ENCODE measurements at places on chromosomes 1 and 21.

GRCh38 chr21:43597540-43598250 is 61.6 kb downstream of the HSF2BP start:
- DNase-seq = no peak

- DNase-seq = no peak
Measured at GRCh38 chr1:14552246-14552965, 46.1 kb upstream of the KAZN start.

GRCh38 chr1:18360251-18360650 is 120.5 kb upstream of the KLHDC7A start:
- no peak for DNase-seq

DNA sequence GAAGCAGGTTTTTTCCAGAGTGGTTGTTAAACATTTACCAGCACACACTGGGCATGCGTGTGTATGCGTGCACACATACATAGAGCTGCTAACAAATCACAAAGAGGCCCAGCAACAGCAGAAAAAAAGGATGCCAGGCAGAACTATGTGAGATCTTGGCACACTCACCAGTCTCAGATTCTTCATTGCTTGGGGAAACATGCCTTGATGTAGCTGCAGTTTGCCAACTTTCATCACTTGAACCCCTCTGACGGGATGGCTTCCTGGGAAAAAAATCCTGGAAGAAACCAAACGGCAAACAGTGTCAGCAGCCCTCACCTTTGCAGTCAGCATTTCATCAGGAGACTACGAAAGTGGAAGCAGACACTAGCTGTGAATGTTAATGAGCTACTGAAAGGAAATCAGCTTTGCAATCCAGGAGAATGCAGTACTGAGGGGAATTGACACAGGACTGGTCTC is 609.1 kb downstream of the KIF26B start:
- DNase-seq = no peak

GRCh38 chr1:108852221-108852975 is 4.5 kb downstream of the AKNAD1 start:
- DNase-seq = peak; percentile 24

DNA sequence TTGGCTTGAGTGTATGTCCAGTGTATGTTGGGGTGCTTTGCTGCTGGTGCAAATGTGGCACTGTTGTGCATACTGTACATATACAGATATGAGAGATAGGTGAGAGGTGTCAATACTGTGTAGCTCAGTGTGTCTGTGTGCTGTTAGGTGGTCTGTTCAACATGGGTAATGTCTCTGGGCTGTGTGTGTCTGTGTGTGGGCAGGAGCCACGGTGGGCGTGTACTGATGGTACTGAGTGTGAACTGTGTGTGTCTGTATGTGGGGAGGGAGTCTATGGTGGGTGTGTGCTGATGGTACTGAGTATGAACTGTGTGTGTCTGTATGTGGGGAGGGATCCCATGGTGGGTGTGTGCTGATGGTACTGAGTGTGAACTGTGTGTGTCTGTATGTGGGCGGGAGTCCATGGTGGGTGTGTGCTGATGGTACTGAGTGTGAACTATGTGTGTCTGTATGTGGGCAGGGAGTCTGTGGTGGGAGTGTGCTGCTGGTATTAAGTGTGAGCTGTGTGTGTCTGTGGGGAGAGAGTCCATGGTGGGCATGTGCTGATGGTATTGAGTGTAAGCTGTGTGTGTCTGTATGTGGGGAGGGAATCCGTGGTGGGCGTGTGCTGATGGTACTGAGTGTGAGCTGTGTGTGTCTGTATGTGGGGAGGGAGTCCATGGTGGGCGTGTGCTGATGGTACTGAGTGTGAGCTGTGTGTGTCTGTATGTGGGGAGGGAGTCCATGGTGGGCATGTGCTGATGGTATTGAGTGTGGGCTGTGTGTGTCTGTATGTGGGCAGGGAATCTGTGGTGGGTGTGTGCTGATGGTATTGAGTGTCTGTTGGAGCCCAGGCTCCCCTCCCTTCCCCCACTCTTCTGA is 32.2 kb upstream of the FOXO6 start:
- DNase-seq = no peak

- no peak for DNase-seq
Measured at GRCh38 chr21:45322960-45323461, 35.3 kb upstream of the POFUT2 start.

GRCh38 chr1:68442006-68442405 is 7.7 kb downstream of the RPE65 start:
- no peak for DNase-seq

DNA sequence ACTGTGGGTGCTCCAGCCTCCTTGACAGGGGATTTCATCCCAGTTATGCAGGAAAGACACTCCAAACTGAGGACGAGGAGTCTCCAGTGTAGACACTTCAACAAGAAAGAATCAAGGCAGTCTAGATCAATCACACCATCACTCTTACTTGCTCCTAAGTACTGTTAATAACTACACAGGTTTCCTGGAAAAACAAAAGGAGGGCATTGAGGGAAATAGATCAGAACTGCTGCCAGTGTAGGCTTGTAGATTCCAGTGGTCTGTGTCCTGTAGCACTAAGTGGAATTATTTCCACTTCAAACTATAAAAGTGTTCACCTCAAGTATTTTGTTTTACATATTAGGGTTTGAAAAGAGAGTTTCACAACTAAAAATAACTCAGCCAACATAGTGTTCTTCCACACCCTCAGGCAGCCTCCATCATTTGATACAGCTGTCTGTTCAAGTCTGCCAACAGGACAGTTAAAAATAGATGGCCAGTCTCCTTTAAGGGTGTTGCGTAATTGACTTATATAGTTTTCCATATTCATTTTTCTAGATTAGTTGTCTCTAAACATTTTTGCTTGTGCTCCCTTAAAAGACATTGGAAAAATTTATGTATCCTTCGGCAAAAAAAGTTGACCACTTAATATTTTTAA is 32.0 kb upstream of the AGL start:
- peak; percentile 46 for DNase-seq

DNA sequence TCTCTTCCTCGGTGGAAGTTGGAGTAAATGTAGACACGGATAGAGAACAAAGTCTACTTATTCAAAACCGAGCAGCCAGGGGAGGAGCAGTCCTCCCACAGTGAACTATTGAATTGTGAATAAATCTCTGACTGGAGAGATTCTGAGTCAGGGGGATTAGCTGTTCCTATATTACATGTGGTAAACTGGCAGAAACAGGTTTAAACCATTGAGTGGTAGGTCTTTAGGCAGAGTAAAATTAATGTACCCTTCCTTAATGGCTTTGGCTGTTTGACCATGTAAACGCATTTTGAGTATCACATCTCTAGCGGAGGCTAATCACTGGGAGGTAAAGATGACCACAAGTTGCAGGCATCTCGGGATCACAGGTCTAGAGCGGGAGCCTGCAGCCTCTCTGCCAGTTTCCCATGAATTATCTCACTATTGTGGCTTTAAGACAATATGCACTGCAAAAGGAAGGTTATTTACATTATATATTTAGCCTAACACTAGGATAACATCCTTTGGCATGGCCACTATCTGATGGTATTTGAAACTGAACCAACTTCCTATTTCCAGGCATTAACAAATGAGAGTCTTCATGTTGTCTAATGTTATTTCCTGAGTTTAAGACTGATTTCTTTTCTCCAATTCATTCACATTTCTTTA is 7.9 kb upstream of the DISC1 start:
- no peak for DNase-seq

GRCh38 chr1:232767305-232768074 is 37.7 kb upstream of the MAP10 start:
- no peak for DNase-seq

- DNase-seq = no peak
Measured at GRCh38 chr1:43435146-43436145, 18.3 kb downstream of the HYI start.

GRCh38 chr21:43203591-43203990 is 34.8 kb downstream of the CRYAA start:
- DNase-seq = no peak

GRCh38 chr1:156813298-156813697 is 3.4 kb downstream of the SH2D2A start:
- no peak for DNase-seq

- no peak for DNase-seq
Measured at GRCh38 chr1:30912913-30913652, 4.5 kb upstream of the SDC3 start.

DNA sequence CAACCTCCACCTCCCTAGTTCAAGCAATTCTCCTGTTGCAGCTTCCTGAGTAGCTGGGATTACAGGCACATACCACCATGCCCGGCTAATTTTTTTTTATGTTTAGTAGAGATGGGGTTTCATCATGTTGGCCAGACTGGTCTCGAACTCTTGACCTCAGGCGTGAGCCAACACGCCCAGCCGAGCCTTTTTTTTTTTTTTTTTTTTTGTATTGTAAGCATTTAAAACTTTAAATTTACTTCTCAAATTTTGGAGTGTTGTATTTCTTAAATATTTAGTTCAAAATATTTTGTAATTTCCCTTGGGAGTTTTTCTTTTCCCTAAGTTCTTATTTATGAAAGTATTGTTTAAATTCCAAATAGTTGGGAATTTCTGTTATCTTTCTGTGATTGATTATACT is 9.2 kb upstream of the SCAF4 start:
- DNase-seq = no peak

All from foreskin melanocyte (primary cell).